ENCODE measurements at places on chromosomes 5 and 9. TPM values are rescaled to one million over a fixed set of nuclear protein-coding genes. Genes with fewer than 3 reads are reported as not detected.
A peak's percentile ranks its signal among the peaks of the same experiment; 100 is the strongest.

- DNase-seq = no peak
Measured at GRCh38 chr5:168390491-168390890, 95.8 kb upstream of the RARS1 start.

- DNase-seq = peak; percentile 82
Measured at GRCh38 chr9:114288193-114289091, 34.5 kb upstream of the ORM1 start.

DNA sequence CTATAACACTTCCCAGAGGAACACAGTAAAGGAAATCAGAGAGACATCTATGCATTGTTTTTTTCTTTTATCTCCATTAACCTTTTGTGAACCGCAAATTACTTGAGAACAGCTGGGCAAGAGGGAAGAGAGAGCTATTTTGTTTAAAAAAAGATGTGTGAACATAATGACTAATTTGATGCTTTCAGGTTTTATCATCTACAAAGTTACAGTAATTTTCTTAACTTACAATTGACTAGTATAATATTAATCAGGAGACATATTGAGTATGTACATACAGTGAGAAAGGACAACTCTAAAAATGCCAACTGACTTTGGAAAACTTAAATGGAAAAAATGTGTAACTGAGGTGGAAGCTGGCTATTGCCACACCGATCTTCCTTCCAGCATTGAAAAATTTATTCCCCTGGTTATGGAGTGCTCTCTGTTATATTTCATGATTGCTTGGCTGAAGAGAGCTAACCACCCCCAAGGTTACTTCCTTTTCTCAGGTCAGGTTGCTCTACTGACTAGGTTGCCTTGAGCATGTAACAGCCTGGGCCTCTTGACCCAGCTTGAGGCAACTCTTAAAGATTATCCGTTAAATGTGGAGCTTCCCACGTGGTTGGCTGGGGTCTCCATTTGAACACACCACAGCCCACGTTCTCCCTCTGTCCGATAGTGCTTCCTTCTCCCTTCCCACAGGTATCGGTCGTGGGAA is 62.6 kb upstream of the C6 start:
- DNase-seq = no peak

TMEM174 gene
- total RNA-seq = not detected

MED22 gene
- total RNA-seq = 26.0 TPM

GRCh38 chr5:176535664-176536131 is 1.5 kb downstream of the RNF44 start:
- DNase-seq = no peak

- no peak for DNase-seq
Measured at GRCh38 chr5:129630101-129630500, 117.8 kb upstream of the MINAR2 start.

DNA sequence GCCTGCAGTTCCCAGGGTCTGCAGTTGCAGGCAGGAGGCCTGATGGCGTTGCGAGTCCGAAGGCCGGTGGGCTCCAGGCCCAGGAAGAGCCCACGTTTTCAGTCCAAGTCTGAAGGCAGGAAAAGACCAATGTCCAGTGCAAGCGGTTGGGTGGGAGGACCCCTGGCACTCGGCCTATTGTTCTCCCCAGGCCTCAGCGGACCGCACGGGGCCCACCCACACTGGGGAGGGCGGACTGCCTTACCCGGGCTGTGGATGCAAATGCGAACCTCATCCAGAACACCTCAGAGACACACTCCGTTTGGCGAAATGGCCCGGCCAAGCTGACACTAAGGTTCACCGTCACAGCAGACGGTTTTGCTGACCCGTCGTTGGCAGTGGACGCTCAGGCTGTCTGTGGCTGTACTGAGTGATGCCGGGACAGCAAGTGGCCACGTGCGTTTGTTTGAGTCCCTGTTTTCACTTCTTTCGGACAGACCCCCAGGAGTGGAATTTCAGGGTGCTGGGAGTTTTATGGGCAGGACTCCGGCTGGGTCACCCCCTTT is 10.2 kb upstream of the SEC16A start:
- DNase-seq = no peak

GRCh38 chr5:151569132-151570046 is 21.7 kb downstream of the FAT2 start:
- no peak for DNase-seq

DNA sequence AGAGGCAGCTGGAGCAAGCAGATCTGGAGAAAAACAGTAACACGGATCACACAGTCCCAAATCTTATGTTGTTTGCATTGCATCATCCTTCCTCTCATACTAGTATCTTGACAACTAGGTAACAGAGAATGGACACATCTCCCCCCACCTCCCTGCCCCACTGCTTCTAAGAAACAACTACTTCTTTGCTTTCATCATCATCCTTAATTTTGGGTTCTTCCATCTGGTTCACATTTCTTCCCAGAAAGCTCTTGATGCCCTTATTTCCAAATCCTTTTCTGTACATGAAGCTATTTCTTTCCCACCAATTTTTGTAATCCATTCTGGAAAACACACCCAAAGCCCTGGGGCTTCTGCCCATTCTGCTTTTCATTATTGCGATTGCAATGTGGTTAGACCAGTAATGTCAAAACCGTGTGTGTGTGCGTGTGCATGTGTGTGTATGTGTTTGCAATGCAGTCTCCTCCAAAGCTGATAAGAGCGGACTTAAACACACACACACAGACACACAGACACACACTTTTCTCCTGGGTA is 254.7 kb upstream of the SLC30A5 start:
- DNase-seq = no peak

ZNF462 gene
- total RNA-seq = 25.8 TPM

GRCh38 chr5:112608975-112609374 is 128.7 kb upstream of the APC start:
- DNase-seq = no peak

PDGFRB gene
- total RNA-seq = 499 TPM

CNTLN gene
- total RNA-seq = 10.9 TPM

- DNase-seq = peak; percentile 72
Measured at GRCh38 chr9:135820661-135821060, 86.7 kb downstream of the CAMSAP1 start.

SCGB3A2 gene
- total RNA-seq = not detected

DNA sequence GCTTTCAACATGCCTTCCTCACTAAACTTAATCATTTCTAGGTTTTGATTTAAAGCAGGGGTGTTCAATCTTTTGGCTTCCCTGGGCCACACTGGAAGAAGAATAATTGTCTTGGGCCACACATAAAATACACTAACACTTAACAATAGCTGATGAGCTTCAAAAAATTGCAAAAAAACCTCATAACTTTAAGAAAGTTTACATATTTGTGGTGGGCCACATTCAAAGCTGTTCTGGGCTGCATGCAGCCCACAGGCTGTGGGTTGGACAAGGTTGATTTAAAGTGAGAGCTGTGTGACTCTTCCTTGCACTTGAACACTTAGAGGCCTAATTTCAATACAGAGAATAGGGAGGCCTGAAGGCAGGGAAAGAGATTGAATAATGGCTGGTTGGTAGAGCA is 598.3 kb downstream of the EFNA5 start:
- DNase-seq = no peak

SLC27A6 gene
- not detected for total RNA-seq

DNA sequence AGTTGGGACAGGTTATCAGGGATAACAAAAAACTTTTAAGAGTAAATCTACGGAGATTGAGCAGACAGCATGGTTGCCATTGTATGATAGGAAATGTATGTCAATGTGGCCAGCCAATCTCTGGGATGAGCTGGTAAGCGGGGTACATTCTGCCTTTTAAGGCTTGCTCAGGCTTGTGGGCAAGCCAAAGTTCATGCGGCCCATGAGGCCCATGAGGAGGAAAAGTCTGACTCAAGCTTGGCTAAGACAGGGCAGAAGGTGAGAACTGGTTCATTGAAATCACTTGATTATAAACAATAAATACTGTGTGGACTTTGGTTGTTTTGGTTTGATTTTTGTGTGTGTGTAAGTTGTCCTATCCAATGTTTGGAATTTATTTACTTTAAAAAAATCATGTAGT is 997.1 kb downstream of the DNAH5 start:
- no peak for DNase-seq

DAPK1 gene
- 87.9 TPM for total RNA-seq

DNA sequence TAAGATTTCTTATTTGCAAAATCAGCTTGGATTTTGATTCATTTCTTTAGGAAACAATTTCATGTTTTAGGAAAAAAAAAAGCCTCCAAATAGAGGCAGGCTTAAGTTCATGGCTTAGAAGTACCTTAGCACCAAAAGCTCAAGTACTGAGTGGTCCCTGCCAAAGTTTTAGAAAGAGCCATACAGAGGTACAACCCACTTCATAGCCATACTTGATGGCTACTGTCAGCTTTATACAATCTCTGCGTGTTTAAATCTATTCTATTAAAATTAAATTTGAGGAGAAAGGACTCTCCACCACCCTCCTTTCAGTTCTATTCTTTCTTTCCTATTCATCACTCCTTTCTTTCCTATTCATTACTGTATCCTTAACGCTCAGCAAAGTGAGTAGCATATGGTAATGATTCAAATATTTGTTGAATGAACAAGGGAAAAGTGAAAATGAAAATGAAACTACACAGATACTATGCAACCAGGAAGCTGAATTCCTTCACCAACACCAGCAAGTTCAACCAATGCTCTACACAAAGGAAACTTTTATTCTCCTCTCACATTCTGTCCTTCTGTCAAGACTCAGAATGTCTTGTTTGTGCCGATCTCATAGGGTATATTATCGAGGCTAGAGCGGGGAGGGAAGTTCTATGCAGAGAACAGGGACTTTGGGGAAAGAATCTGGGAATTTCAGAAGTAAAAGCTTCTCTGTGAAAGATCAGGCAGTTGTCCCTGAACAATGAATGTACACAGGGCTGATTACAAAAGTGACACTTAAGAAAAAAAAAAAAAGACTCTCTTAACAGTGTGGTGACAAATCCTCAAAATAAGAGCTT is 138.6 kb upstream of the SPEF2 start:
- no peak for DNase-seq

DNA sequence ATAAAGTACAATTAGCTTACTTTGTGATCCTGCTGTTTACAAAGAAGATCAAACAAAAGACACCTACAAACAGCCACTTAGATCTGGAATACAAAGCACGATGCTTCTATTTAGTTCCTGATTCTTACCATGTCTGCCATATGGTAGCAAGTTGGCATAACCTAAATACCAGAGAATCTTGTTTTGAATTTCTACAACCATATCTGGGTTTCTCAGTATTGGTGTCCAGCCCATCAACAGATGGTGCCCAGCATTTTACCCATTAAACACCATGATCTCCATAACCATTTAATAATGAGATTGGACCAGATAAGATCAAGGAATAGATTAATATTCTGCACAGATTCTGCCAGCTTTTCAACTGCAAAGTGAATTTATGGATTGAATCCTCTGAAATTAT is 29.8 kb downstream of the SLC24A2 start:
- DNase-seq = no peak

FAM169A gene
- 8.8 TPM for total RNA-seq

- no peak for DNase-seq
Measured at GRCh38 chr9:136732444-136733178, 10.1 kb downstream of the LCN10 start.

DNA sequence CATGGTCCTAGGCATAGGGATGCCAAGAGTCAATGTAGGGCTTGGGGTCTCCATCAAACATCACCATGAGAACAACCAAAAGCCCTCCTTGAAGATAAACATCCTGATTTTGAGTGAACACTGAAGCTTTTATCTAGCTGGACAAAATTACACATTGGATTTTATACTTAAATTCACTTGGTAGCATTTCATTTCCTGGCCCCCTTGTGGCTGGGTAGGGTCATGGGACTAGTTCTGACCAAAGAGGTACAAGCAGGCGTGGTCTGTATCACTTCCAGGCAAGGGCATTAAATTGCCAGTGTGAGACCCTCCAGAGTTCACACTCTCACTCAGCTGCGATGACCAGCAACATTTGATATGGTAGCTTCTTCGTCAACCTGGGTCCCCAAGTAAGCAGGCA is 320.3 kb downstream of the ACTL7B start:
- no peak for DNase-seq

- DNase-seq = no peak
Measured at GRCh38 chr9:88898039-88898720, 93.1 kb upstream of the S1PR3 start.

- DNase-seq = no peak
Measured at GRCh38 chr5:125446986-125447385, 700.5 kb upstream of the ZNF608 start.

- no peak for DNase-seq
Measured at GRCh38 chr9:22395687-22396141, 50.9 kb upstream of the DMRTA1 start.

- peak; percentile 78 for DNase-seq
Measured at GRCh38 chr5:115816226-115817081, at the start of gene CDO1. TSS of gene CDO1 (minus strand) at chr5:115816659. CDS start at chr5:115816397, 262 bp downstream.

DNA sequence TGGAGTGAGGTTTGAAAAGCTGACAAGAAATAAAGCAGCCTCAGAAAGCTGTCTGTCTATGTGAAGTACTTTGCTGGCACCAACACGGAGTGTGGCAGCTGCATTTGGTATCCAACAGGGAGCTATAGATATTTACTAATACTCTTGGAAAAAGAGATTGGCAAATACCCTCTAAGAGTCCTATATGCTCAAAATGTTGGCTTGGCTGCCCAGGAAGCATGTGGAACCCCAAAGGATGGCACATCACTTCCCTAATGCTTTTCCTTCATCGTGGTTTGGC is 398.3 kb downstream of the TLE4 start:
- no peak for DNase-seq

DNA sequence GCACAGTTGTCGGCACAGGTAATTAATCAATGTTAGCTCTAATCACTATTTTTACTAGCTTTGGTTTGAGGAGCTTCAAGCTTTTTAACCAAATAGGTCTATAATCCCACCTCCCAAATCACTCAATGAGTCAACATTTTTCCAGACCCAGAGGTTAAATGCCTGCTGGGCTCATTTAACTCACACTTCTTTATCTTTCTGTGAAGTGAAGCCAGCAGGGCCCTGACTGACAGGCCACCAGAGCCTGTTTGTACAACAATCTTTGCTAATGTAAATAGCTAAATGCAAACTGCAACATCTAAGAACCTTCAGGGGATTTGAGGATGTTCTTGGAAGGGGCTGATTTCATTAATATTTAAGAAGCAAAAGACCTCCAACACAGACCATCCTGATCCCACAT is 98.4 kb upstream of the NREP start:
- no peak for DNase-seq

COL23A1 gene
- total RNA-seq = 0.15 TPM

DNA sequence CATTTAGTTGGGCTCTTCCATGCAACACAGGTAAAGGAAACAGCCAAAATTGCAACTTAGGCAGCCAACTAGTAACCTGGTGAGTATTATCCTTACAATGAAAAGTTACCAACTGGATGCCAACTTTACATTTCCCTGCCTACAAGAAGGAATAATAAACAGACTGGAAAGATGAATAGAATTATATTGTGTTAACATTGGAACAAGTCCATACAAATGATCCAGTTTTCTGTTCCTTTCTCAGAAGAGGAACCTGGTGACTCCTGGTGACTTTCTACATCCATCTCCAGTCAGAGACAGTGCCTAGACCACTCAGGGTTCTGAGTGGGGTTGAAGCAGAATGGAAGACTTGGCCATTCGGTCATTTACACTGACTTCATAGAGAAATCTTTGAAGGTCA is 20.6 kb downstream of the MARCHF3 start:
- no peak for DNase-seq

LOX gene
- 320 TPM for total RNA-seq
